ENCODE measurements at places on chromosomes 3 and 15.
A peak's percentile ranks its signal among the peaks of the same experiment; 100 is the strongest.

DNA sequence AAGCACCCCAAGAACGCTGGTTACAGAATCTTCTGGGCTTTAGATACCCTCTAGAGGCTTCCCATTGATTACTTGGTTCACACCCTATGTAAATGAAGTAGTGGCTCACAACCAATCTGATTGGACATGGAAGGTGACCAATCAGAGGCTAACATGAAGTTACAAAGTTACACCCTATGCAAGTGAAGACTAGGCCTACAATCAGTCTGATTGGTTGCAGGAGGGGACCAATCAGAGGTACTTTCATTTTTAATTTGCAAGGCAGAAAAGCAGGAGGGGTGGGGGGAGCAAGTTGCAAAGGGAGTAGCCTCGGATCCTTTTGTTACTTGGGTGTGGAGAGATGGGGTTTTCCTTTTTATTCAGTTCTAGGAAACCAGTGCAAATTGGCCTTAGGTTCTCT is 11.1 kb upstream of the RTP2 start:
- DNase-seq, result peak; percentile 44

DNA sequence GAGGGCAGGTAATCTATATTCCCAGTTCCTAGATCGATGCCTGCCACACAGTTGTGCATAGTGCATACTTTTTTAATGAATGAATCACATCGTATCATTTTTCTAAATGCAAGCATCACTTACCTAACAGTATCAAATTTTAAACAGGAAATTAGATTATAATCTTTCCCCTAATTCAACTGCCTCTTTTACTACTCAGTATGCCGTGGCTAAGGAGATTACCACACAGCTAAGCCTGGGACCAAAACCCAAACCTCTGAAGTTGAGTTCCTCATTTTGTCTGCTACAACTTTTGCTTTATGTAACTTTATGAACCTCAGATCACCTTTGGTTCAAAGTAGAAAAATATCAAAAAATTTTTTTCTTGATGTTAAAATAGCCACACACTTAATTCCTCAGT is 53.2 kb upstream of the FNDC3B start:
- no peak for DNase-seq

DNA sequence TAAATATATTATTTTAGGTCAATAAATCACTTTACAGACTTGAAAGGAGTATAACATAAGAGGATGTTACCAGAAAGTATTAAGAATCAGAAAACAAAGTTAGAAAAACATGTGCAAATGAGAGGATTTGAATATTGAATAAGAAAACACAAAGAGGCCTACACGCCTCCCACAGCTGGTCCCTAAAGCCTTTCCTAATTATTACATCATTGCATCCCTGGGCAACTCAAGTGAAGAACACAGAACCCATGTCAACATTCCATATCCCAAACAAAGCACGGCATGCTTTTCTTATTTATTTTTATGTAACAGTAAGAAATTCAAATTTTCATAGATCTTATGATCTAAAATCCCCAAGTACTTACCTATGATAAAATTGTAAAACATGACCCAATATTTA is 61.2 kb downstream of the HERC1 start:
- no peak for DNase-seq

GRCh38 chr3:16515885-16516420 is 2.5 kb upstream of the RFTN1 start:
- DNase-seq, result no peak

GRCh38 chr3:138016065-138016464 is 6.1 kb downstream of the CLDN18 start:
- no peak for DNase-seq
